ENCODE measurements at places on chromosomes 13 and 19. TPM values are rescaled to one million over a fixed set of nuclear protein-coding genes. Genes with fewer than 3 reads are reported as not detected.

Gene SUGT1
- polyA plus RNA-seq = 24.3 TPM

Gene HCN2
- 0.82 TPM for polyA plus RNA-seq

Gene GSK3A
- polyA plus RNA-seq = 25.7 TPM

Gene CATSPERD
- polyA plus RNA-seq = not detected

Gene CDADC1
- 2.5 TPM for polyA plus RNA-seq

Gene PTPRH
- polyA plus RNA-seq = 5.8 TPM

Gene FGF21
- not detected for polyA plus RNA-seq

Gene PSG6
- polyA plus RNA-seq = not detected

Gene ZNF471
- polyA plus RNA-seq = 3.5 TPM

Gene PALM
- 9.2 TPM for polyA plus RNA-seq

Gene SLITRK5
- 0.19 TPM for polyA plus RNA-seq

Gene NCAN
- 0.12 TPM for polyA plus RNA-seq

Gene AZU1
- polyA plus RNA-seq = 0.35 TPM

Gene PPM1N
- polyA plus RNA-seq = 0.53 TPM

Gene KIR2DL1
- not detected for polyA plus RNA-seq

Measured in pancreas (tissue), 10 donors.